ENCODE measurements at places on chromosomes 1 and 21. TPM values are rescaled to one million over a fixed set of nuclear protein-coding genes. Genes with fewer than 3 reads are reported as not detected.

GRCh38 chr1:234479866-234480265, 887 bp upstream of the TARBP1 start:
- no peak for DNase-seq

- peak; percentile 40 for DNase-seq
These were observed 1.5 kb downstream of the RPS6KA1 start for GRCh38 chr1:26530895-26531598.

DNA sequence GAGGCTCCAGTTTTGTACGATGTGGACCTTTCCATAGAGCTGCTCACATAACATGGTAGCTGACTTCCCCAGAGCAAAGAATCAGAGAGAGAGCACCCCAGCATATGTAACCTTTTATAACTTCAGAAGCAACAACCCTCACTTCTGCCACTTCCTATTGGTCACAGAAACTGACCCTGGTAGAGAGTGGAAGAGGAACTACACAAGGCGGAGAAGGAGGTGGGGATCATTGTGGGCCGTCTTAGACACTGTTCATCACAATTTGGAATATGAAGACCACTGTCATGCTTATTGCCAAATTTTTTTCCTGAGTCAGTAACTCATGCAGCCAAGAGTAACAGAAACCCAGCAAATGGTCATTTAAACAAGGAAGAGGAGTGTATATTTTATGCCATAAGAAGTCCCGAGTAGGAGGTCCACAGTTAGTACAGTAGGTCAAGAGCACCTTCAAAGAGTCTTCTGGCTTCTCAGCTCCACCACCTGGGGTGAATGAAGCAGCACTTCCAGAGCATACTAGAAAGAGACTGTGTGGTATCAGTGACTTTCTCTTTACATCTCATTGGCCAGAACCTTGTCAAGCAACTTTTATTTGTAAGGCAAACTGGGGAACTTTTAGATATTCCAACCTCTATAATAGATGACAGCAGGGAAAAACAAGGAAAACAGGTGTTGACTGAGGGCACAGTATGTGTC, 71.8 kb downstream of the ODF2L start:
- no peak for DNase-seq

GRCh38 chr1:225670356-225670755, 17.4 kb upstream of the ENAH start:
- no peak for DNase-seq

DNA sequence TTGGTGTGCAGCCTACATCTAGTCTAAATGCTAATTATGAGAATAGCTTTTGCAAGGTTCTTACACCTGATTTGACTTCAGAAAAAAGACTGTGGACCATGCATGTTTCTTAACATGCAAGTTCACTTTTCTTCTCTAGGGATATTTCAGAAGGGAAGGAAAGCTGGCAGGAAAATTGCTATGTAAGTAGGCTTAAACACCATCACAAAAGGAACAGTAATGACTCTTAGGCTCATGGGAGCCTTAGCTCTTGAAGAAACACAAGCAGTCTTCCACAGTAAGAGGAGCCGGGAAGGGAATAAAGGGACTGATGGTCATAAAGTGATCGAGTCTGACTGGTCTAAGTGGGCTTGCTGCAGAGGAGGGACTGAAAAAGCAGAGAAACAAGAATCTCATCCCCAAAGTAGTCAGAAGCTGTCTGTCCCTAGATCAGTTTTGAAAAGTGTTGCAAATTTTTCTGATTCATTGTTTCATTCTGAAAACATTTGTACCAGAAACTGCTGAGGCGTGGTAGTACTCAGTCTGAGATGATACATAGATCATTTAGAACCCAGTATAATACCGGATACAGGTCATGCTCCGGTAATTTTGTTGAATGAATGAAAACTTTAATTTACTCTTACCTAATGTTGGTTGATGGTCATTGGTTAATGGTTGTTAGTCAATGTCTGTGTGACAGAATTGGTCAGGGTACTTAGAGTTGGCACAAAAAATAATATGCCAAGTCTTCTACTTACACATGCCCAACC, 40.9 kb downstream of the SMYD2 start:
- no peak for DNase-seq

GRCh38 chr1:89608319-89608983, 24.5 kb upstream of the LRRC8C start:
- no peak for DNase-seq

DNA sequence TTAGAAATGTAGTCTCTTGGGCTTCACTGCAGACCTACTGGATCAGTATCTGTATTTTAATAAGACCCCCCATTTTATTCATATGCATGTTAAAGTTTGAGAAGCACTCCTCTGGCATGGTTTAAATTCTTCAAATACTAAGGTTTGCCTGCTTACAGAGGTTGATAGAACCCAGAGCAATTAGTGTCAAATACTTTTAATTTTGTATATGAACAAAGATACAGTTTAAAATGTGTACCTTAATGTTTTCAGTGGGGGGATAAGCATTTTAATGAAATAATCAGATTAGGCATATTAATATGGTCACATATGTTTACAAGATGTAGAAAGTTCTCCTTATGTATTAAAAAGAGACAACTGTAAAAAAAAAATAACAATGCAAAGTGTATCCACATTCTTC, 40.4 kb upstream of the EPS15 start:
- no peak for DNase-seq

DNA sequence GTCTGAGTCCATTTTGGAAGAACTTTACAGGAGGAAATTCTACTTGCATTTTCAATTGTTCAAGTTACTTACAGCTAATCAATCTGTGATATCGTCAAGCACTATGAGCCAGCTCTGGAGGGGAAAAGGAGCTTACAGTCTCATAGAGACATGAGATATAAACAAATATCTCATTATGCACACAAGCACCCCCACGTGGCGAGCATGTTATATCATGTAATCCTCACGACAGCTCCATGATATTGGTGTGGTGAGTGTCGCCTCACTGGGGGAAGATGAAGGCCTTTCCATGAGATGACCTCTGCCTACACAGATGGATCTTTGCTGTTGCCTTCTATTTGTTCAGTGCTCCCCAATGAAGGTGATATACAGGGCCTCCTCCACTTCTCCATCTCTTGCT, 34.6 kb downstream of the TNR start:
- DNase-seq = no peak

GRCh38 chr1:1020000-1020404, at the start of gene AGRN:
AGRN (plus strand) TSS chr1:1020120; CDS start chr1:1020173, 53 bp downstream.
- no peak for DNase-seq

DNA sequence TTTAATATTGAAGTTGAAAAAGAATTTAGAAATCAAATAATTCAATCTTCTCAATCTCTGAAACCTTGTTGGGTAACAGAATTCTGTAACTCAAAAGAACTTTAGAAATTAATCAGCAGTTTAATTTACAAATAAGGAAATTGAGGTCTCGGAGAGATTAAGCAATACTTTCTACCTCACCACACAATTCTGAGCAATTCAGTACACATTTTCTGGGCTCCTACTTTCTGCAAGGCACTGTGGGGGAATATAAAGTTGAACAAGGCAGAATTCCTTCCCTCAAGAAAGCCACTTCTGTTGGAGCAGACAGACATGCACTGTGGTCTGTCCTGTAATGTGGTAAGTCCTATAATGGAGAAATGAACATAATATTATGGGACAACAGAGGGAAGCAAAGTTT, 47.7 kb downstream of the MEF2D start:
- no peak for DNase-seq

DNA sequence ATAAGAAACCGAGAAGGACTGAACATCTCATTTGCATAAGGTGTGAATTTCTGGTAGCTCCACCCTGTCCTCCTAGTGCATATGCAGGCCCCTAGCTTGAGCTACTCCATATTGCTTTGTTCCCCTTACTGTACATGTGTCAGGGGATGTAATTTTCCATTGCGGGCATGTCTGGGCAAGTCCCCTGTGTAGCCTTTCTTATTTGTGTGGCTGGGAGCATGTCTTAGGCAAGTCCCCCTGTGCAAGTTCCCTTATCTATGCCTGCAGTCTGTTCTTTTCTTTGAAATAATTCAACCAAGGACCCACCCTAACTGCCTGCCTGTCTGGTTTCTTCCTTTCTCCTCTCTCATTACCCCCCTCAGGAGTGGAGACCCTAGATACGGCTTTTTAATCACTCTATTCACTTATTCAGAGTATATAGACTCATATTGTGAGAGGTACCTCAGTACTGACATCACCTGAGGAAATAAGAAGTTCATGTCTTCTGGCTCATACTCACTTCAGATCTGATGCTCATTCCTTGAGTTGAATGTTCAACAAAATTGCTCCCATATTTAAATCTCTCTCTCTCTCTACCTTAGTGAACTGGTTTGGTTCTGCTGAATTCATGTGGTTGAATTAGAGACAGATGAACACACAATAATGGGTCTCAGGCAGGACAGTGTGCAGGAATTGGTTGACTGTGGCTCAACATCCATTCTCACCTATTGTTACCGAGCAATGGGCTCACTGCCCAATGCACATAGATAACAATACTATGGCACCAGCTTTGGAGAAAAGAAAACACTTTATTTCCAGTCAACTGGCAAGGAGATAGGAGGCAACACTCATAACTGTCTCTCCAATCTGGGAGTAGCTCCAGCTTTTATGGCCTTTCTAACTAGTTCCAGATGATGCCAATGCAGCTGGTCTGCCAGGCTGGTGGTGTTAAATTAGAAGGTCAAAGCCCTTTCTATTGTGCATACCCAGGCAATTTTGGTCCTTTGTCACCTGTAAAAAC, 27.9 kb upstream of the NPL start:
- DNase-seq = no peak

- DNase-seq = no peak
These were observed 1.4 kb downstream of the LHX4 start for GRCh38 chr1:180231506-180231921.

- no peak for DNase-seq
These were observed 60.2 kb upstream of the CFAP126 start for GRCh38 chr1:161427733-161428516.

DNA sequence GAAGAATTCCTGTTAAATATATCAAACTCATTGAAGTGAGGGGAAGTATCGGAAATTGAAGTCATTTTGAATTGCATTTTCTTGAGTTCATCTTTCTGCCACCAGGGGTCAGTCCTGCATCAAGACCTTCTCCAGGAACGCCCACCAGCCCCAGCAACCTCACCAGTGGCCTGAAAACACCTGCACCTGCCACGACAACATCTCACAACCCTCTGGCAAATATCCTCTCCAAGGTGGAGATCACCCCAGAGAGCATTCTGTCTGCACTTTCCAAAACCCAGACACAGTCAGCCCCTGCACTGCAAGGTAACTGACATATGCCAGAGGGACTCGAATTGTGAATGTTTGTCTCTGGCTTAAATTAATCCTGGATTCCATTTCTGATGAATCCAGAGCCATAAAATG, 22.8 kb upstream of the TARS2 start:
- DNase-seq = no peak

DNA sequence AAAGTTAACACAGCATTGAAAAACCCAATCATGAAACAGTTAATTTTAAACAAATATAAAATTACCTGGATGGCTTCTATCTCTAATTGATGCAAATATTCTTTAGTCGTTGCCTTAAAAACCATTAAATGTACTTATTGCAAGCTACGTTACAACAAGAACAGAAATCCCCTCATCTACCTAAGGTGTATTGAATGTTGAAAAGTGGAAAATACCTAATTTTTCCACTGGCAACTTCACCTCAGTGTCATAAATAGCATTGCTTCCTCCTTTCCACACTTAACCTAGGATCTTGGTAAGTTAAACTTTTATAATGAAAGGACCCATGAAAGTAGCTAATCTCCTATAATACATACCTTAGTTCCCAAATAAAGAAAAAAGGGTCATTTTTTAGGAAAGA, 5.4 kb downstream of the GADD45A start:
- no peak for DNase-seq

- DNase-seq = no peak
These were observed 2.5 kb upstream of the F3 start for GRCh38 chr1:94543893-94544635.

DNA sequence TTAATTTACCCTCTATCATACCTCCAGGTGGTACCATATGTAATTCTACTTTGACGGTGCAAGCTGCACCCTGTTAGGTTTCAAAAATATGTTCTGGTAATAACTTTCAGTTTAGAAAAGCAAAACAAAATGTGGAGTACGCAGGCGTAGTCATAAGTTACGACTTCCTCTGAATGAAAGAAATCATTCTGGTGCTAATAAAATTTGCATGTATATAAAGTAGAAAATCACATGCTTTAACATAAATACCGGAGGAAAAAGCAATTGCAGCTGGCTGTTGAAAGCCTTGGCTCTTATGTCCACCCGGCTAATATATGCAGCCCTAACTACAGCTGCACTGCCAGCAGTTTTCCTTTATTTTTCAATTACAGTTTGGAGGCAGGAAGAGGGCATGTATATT, 65.2 kb upstream of the TMPRSS15 start:
- DNase-seq = peak; percentile 76

DNA sequence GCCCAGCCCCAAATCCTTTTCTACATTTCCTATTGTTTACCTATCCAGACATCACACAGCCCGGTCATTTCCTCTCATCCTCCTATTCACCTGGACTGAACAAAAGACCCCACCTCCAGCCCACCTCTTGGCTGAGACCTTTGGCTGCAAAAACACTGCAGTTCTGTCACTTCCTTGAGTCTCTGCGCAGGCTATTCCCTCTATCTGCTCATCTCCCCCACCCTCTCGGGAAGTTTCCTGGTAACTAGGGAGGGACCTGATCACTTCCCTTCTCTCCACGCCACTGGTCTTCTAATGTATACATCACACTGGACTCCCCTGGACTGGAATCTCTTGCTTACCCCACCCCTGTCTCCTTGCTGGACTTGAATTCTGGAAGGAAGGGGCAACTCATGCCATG, 5.3 kb downstream of the HTR1D start:
- DNase-seq = no peak

The IFI44L gene
- polyA plus RNA-seq = 6.6 TPM

The LCE1C gene
- polyA plus RNA-seq = not detected

The LORICRIN gene
- not detected for polyA plus RNA-seq

The TMEM125 gene
- polyA plus RNA-seq = 19.0 TPM

The CIART gene
- polyA plus RNA-seq = 8.1 TPM

The OR2T33 gene
- polyA plus RNA-seq = not detected

The SPRR1B gene
- polyA plus RNA-seq = not detected

The DENND2C gene
- 3.7 TPM for polyA plus RNA-seq

The GPR3 gene
- polyA plus RNA-seq = 0.97 TPM

The UTS2 gene
- not detected for polyA plus RNA-seq
